ENCODE measurements at places on chromosomes 4 and X.
A peak's percentile ranks its signal among the peaks of the same experiment; 100 is the strongest.

- no peak for DNase-seq
These were observed 33.9 kb upstream of the SLC7A11 start for GRCh38 chr4:138275963-138276621.

DNA sequence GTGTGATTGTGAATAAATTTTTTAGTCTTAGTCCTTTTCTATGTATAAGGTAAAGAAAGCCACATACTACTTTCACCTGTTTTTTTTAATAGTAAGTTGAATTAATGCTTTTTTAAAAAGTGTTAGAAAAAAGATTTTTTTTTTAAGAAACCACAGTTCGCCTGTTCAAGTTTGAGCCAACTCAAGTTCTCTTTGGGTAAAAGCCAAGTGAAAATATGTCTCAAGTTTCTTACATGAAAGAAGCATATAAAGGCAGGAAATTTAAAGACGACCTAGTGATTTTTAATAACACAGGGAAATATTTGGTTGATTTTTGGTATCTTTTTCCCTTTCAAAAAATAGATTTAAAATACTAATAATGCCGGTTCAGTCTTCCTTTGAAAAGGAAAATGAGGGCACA, 369.9 kb upstream of the NR3C2 start:
- DNase-seq, result no peak

GRCh38 chrX:96424007-96424406, 260.6 kb upstream of the DIAPH2 start:
- no peak for DNase-seq

GRCh38 chr4:73704314-73705055, 35.9 kb upstream of the CXCL8 start:
- no peak for DNase-seq

DNA sequence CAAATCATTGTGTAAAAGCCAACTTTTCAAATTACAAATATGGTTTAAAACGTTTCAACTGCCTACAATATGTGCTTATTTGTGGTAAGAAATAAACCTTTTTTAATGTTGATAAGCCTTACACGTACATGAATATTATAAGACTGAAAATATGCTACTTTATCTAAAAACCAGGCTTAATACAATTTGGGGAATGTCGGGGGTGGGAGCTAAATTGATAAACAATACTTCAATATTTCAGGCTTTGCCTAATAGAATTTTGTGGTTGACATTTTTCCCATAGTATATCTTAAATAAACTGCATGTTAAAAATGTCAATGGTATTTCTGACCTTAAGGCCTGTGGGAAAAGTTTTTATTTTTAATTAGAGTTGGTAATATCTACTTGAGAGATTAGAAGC, 69.8 kb upstream of the SLIT2 start:
- DNase-seq, result no peak

DNA sequence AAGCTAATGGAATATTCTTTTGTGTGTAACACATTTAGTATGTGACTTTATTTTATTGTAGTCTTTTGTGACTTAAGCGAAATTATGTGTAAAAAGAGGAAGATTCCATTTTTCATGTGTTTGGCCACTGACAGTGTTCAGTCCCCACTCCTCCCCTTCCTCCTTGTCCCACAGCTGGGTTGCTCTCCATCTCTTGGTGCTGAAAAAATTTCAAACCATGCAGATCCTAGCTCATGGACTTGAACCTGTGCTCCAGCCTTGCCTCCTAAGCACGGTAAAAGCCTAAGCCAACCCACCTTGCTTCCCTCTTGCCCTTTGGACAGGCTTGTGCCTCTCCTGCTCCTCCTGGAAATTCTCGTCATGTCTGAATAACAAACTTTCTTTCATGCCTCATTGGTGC, 2008.5 kb upstream of the TENM3 start:
- no peak for DNase-seq

GRCh38 chrX:2228536-2228935, 272.2 kb downstream of the DHRSX start:
- no peak for DNase-seq

- peak; percentile 21 for DNase-seq
These were observed 694 bp downstream of the TBL1X start for GRCh38 chrX:9465380-9466123.

- DNase-seq, result no peak
These were observed 390.0 kb downstream of the GRXCR1 start for GRCh38 chr4:43282534-43282933.

DNA sequence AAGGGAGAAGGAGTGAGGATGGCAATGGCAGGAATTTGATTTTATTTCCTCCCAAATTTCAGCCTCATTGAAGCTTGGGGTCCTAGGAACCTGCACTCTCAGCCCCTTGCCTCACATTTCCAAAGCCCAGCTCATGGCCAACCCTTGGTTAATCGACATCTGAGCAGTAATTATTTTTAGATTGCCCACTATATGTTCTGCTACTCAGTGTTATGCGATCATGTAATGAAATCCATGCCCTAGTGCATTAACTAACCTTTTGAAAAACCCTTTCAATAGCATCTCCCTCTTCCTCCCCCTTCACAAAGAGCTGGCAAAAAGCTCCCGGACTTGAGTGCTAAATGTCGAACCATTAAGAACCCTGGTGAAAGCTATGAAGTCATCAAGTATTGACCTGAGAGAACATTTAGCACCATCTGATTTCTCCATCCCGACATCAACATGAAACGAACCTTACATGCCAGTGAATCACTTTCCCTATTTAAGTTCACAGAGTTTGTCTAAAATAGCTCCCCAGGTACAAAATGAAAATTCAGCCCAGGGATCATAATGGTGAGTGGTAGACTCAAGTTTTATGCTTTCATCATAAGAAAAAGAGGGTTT, 59.2 kb upstream of the RPS6KA3 start:
- DNase-seq, result no peak

- no peak for DNase-seq
These were observed 18.5 kb upstream of the WWC2 start for GRCh38 chr4:183080372-183081115.

DNA sequence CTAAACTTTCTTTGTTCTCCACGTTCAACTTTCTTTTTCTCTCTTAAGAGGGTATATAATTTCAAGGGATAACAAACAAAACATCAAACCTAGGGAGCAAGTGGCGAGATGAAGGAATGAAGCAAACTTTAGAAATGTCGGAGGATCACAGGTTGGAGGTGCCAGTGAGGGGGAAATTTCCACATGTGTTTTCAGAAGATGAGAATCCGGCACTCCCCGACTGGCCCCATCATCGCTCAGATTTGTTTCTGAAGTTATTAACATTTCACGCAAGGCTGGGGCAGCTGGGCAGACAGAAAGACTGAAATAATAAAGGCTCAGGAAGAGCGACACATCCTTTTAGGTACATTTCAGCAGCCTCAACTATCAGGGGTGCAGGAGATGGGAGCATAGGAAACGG, 134.9 kb downstream of the SMIM20 start:
- no peak for DNase-seq

- no peak for DNase-seq
These were observed 50.8 kb downstream of the ANXA3 start for GRCh38 chr4:78602334-78602733.

- DNase-seq, result no peak
These were observed 171.8 kb upstream of the FAM9B start for GRCh38 chrX:9205599-9206223.

- no peak for DNase-seq
These were observed 16.7 kb downstream of the ABLIM2 start for GRCh38 chr4:8141935-8142334.

DNA sequence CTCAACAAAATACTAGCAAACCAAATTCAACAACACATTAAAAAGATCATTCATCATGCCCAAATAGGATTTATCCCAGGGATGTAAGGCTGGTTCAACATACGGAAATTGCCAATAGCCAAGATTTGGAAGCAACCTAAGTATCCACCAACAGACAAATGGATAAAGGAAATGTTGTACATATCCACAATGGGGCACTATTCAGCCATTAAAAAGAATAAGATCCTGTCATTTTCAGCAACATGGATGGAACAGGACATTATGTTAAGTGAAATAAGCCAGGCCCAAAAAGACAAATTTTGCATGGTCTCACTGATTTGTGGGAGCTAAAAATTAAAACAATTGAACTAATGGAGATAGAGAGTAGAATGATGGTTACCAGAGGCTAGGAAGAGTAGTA, 82.0 kb upstream of the FAM241A start:
- no peak for DNase-seq

DNA sequence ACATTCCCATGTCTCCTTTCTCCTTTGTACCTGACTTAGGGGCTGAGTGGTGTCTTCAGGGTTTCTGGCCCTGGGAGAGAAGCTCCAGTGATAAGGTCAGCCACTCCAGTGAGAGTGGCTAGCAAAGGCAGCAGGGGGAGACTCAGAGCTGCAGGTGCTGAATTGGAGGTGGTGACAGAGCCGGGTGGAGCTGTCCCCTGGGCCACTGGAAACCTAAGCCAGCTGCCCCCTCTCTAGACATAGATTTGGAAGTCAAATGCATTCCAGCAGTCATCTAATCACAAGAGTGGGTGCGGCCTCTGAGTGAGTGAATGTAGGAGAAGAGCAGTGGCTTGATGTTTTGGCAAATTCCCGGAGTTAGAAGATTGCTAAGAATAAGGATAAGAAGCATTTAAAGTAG, 28.5 kb downstream of the TRIM2 start:
- no peak for DNase-seq

- no peak for DNase-seq
These were observed 759.2 kb downstream of the DMD start for GRCh38 chrX:32451954-32452695.

- DNase-seq, result no peak
These were observed 63.7 kb downstream of the MAML3 start for GRCh38 chr4:140090215-140090731.

DNA sequence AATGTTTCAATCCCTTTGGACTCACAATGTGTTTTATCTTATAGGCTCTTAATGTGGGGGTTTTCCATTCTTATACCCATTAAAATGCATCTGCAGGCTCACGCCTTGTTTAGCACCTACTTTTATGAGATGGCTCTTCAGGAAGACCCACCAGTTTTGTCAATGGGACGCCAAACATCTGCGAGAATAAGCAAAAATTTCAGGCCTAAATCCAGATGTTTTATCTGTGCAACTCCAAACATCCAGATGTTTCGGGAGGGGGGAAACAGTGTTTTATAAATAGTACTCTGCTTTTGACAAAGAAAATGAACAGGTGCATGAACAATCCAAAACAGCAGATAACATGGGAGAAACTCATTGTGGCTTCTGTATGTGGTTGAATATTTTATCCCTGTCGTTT, 342.8 kb downstream of the DHX15 start:
- no peak for DNase-seq

GRCh38 chr4:101183221-101183620, 164.1 kb downstream of the PPP3CA start:
- no peak for DNase-seq

DNA sequence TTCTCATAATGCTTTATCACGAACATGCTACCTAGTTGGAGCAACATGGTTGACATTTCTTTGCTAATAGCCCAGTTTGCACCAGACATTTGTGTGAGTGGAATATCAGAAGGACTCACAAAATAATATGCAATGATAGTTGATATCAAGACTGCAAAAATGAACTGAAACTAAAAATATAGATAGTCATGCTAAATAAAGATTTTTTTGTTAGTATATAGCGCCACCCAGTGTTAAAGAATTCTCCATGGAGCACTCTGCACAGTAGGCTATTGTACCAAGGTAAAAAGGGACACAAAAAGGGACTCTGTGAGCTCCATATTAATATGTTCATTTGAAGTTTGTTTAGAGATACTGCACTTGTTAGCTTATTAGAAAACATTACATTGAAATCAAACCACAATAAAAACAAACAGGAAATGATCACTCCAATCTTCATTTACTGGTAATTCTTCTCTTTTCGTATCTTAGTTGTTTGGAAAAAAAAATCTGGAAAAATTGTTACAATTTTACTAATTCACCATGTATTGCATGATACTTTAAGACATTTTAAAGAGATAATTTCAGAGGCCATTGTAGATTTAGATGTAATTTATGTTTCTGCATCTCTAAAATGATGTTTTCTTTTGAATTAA, 1509.6 kb downstream of the ADGRL3 start:
- DNase-seq, result no peak

DNA sequence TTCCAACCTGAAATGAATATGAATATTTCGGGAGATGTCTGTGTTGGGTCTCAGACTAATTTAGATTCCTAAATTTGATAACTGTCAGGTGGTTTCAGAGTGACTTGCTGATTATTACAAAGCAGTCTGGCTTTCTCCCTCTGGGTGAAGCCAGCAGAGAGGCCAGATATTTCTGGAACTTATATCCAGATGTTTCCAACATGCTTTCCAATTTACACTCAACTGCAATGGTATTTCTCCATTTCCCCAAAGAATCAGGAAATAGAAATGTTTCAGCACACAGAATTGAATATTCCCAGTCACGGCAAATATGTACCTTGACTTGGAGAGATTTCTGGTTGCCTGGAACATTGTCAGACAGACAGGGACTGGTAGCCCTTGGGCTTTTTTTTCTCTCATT, 48.5 kb upstream of the EGFL6 start:
- DNase-seq, result no peak

DNA sequence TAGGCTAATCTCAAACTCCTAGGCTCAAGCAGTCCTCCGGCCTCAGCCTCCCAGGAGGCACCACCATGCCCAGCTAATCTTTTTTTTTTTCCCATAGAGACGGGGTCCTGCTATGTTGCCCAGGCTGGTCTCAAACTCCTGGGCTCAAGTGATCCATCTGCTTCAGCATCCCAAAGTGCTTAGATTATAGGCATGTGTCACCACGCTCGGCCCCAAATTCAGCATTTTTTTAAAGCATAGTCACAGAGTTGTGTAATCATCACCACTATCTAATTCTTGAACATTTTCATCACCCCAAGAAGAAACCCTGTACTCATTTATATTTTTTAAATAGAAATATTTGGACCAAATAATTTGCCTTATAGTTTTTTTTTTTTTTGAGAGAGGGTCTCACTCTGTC, 10.3 kb downstream of the CENPI start:
- DNase-seq, result no peak

- DNase-seq, result no peak
These were observed 67.5 kb downstream of the MGST2 start for GRCh38 chr4:139732991-139733570.

DNA sequence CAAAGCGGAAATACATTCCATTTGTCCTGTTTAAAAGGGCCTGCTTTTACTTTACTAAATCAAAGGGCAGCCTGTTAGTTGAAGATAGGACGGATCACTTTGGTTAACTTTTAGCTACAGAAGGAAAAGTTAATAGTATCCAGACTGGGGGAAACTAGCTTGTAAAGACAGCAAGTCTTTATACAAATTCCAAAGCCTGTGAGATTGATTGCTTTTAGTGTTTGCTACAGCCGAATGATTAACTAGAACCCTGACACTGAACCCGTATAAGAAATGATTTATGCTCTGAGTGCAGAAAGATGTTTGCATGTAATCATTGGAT, 93.4 kb downstream of the FRAS1 start:
- no peak for DNase-seq

DNA sequence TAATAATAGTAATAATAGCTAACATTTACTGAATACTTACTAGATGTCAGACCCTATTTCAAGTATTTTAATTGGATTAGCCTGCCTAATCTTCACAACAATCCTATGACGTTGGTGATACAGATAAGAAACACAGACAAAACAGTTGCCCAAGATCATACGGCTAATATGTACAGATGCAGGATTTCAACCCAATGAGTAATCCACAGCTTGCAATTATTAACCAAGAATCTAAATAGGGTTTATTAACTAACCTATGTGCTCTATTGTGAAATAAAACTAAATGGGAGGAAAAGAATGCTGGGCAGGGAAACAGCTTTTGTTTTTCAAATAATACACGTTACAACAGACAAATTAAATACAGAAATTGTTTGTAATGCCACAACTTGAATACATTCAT, 23.4 kb downstream of the FBXO8 start:
- DNase-seq, result no peak

Data from effector memory CD4-positive, alpha-beta T cell (primary cell).